ENCODE measurements at places on chromosomes 5 and 9.

- DNase-seq, result no peak
Measured at GRCh38 chr5:141729387-141730006, 47.5 kb upstream of the ARAP3 start.

GRCh38 chr5:64497386-64497785, 8.4 kb upstream of the RGS7BP start:
- DNase-seq, result no peak

GRCh38 chr5:54491326-54491725, 26.2 kb upstream of the SNX18 start:
- DNase-seq, result no peak

DNA sequence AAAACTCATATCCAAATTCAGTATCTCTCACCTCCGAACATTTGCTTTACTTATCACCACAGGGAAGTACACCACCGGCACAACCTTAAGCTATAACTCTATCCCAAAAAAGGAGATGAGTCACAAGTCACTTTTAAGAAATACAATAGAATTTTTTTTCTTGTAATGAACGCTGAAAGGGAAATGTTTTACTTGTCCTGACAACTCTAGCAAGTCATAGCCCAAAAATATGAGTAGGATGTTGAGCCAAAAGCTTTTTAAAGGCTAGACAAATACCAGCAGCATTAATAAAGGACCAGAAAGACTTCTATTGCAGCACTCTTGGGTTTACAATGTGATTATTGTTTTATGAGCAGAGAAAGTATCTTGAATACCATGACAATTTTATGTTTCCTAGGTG, 147.3 kb upstream of the FST start:
- DNase-seq, result no peak

DNA sequence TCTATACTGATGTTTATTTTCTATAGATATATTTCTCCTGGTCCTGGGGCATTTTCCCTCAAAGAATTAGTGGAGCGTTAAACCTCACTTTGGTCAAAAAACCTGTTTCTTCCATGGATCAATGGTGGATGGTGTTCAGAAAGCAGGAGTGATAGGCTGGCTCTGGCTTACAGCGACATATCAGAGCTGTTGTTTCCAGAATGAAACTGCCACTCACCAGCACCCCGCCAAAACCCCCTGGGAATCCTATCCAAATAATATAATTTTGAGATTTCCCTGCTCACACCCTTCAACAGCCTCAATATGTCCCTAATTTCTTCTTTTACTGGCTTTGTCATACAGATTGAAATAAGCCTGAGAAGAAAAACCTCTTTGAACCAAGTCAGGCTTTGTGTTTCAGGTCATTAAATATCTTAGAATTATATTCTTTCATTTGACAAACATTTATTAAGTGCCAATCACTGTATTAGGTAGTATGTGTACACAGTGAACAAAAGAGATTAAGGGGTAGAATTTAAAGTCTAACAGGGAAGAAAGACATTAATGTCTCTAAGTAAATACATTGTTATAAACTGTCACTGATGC, 144.5 kb upstream of the GPR151 start:
- no peak for DNase-seq

DNA sequence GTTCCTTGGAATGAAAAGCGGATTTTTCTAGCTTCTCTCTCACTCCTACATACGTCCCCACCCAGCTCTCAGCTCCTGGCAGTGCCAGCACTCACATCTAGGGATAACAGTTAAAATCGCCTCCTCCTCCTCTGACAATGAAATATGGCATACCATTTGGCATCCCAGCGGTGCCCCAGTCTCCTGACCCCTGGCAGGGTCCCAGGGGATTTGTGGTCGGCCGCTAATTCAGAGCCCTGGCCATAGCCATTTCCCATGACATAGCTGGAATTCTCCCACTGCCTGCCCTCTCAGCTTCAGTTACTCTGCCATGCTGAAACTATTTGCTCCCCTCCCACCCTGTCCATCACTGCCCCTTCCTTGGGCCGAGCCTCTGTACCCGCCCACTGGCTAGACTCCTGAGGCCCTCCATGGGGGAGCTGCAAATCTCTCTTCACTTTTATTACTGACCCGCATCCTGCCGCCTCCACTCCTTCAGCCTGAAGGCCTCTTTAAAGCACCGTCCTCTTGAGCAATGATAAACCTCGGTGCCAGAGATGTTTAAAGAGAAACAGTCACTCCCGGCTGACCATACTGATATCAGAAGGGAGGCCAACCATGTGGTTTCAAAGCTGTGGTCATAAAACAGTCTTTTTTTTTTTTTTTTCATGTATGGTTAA, 139.8 kb downstream of the SLIT3 start:
- DNase-seq, result no peak

DNA sequence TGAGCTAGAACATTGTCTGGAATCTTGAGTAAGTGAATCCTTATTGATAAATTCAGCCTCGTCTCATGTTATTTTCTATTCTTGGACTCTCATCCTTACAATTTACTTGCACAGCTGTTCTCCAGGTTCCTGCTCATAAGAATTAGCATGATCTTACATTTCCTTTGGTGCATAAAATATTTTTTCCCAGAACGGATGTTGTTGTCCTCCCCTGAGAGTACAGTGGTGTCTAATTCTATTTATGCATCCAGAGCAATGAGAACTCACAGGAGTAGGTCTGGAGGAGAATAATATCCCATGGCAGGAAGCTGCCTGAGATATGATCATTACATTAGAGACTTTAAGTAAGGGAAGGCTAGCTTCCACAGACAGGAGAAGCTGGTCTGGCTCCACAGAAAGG, 178.4 kb upstream of the MAST4 start:
- DNase-seq, result no peak

GRCh38 chr9:133813749-133814585, 75.8 kb upstream of the SARDH start:
- no peak for DNase-seq

DNA sequence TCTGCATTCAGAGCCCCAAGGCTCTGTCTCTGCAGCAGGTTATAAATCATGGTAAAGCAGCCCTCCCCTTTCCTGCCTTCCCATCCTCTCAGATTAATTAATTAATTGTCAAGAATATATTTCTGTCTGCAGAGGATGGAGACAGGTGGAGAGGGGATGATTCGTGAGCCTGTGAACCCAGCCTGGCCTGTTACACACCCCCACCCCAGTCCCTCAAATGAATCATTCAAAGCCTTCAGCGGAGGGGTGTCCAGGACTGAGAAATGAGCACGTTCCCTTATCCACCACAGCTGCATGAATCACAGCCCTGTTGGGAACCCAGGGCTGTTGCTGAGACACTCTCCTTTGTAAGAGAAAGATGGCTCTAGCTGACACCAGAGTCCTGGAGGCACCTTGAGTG, 56.0 kb downstream of the NIPAL4 start:
- DNase-seq, result no peak

- DNase-seq, result no peak
Measured at GRCh38 chr9:18673179-18673578, 199.2 kb downstream of the ADAMTSL1 start.

DNA sequence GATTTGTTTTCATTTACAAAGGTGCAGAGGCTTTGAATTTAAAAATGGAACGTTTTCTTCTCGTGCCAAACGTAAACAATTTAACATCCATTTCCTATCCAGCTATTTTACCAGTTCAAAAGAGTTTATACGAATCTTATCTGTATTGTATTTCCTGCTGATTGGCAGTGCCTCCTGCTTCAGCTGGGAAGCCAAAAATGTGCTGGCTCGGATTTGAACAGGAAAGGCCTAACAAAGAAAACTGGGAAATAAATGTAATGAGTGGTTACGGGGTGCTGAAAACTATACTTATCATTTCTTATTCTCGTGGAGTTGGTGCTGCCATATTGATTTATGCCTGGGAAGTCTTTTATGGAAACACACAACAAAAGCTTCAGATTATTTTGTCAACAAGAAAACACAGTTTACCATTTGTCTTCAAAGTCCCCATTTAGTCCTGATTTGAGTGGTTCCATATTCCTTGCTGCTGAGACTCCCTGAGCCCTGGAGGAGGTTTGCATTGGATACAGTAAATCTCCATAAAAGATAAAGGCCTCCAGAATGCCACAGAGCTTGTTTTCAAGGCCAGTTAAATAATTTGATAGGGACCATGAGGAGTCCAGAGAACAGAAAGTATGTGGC, 507.4 kb downstream of the RASEF start:
- no peak for DNase-seq
